ENCODE measurements at places on chromosomes 1 and 21. TPM values are rescaled to one million over a fixed set of nuclear protein-coding genes. Genes with fewer than 3 reads are reported as not detected.

CYP2J2 gene
- total RNA-seq, result 0.44 TPM

KRTAP6-1 gene
- total RNA-seq, result not detected

COL11A1 gene
- not detected for total RNA-seq

WDTC1 gene
- 23.7 TPM for total RNA-seq

DNA sequence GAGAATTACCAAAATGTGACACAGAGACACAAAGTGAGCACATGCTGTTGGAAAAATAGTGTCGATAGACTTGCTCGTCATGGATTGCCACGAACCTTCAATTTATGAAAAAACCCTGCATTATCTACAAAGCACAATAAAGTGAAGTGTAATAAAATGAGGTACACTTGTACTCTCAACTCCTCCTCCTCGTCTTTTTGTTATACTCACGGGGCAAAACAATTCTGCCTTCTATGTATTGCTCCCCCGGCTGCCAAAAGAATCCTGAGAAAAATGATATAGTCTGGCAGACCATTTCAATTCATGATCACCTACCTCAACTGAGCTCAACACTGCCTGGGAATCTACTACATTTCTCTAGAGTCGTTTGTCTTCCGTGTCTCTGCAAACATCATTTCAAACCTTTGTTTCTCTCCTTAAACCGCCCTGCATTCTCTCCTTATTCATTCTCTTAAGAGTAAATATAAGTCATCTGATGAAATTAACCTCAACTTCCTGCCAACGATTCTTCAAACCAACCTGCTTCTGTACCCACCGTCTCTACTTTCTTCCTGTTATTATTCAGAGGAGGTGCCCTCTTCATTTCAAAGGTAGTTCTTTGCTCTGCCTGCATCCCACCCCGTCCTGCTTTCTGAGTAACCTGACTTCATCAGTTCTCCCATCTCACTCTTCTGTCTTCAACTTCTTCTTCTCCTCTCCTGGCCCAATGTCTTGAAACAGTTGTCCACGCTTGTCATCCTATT lies 12.9 kb upstream of the IL19 start:
- DNase-seq, result peak; percentile 76

DNA sequence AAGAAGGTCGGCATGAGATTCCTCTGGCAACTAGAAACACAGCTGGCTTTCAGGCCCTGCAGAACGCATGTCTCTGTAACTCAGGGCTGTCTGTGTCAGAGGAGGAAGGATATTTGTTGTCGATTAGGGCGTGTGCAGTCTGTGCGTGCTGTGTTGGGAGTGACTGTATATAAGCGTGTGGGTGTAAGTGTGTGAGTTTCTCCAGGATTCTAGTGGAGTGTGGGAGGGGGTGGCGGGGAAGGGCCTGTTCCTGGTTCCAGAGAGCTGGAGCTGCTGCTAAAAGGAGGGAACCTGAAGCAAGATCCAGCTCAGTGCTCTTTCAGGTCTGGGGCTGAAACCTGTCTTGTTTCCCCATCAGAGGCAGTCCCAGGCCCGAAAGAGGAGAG lies 74.3 kb downstream of the SLC16A1 start:
- DNase-seq, result no peak

GRCh38 chr1:56396581-56396980 lies 182.8 kb downstream of the PLPP3 start:
- no peak for DNase-seq
